Hematopoietic multipotent progenitor cell treated with erythropoietin and hydrocortisone succinate and interleukin-3 and kit ligand, for 4 days (in vitro differentiated cells): ENCODE measurements at places on chromosomes 2 and 18.

- DNase-seq = no peak
Observed at GRCh38 chr2:238415036-238415764, 11.5 kb upstream of the ASB1 start.

GRCh38 chr18:9204659-9205058 is 68.1 kb downstream of the ANKRD12 start:
- no peak for DNase-seq

GRCh38 chr2:43135583-43135982 is 90.8 kb downstream of the ZFP36L2 start:
- no peak for DNase-seq

DNA sequence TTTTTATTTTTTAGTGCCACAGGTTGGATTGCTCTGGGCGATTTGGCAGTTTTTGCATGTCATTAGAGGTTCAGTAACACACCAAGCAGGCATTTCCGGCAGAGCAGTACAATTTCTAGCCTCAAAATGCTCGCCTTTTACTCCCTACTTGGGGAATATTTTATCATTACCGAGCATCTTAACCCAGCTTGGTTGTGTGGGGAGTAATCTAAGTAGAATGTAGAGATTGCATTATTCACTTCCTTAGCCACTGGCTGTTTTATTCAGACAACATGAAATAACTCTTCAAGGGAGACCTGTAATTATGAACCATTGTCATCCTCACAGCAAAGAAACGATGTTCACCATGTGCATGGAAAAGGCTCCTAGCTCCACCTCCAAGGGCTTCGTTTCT is 13.1 kb downstream of the GRP start:
- no peak for DNase-seq

DNA sequence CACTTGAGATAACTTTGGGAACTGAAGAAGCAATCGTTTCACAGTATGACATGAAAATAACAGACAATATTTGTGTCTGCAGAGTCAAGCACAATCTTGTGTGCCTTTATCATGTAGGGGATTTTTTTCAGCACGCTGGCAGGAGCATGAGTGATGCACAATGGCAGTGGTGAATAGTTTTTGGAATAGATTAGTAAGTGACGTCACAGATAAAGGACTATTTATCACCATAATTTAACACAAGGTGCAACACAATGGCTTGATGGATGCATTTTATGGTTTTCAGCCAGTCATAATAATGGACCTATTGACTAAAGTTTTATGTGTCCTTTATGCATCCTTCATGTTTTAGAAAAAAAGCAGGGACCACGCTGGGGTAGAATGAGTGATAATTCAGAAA is 559.8 kb upstream of the FANCL start:
- DNase-seq = no peak

- DNase-seq = no peak
Observed at GRCh38 chr2:156486147-156486546, 50.0 kb downstream of the GPD2 start.

DNA sequence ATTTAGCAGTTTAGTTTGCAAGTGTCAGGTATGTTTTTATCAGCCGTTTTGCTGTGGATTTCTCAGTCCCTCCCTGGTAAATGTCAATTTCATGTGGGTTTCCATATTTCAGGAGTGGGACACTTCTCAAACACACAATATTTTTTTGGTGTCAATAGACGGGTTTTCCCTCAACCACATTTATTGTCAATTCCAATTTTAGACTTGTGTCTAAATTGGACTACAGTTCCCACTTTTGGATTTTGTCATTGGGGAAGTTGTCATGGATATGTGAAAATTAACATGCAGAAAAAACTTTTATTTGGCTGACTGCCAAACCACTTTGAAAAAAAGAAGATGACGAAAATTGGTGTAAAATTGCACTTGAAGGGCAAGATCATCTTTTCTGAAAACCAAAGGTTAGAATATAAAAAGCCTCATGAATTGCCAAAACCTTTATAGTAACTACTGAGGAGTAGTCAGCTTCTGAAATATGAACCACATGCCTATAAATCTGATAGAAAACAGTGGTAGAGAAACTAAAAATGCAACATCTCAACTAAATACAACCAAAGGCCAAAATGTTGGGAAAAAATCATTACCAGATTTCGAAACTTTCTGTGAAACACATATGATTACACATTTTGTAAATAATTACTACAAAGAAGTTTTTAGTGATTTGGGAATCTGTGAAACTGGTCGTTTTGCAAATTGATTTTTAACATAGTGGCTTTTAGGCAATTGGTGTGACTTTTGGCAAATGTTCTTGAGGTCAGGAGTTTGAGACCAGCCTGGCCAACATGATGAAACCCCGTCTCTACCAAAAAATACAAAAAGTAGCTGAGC is 106.4 kb downstream of the BCL2L11 start:
- peak; percentile 61 for DNase-seq

- DNase-seq = no peak
Observed at GRCh38 chr2:54473851-54474250, 17.7 kb downstream of the SPTBN1 start.

DNA sequence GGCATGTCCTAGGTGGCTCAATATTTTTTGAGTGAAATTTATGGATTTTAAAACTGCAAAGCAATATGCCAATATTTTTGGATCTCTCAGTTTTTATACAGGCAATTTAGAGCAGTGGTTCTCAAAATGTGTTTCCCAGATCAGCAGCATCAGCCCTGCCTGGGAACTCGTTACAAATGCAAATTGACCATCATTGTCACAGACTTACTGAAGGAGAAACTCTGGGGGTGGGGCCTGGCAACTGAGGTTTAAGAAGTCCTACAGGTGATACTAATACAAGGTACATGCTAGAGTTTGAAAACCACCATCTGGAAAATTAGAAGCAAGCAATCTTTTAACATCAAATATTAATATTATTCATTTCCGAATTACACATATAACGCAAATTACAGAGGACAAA is 215.6 kb upstream of the PID1 start:
- no peak for DNase-seq

DNA sequence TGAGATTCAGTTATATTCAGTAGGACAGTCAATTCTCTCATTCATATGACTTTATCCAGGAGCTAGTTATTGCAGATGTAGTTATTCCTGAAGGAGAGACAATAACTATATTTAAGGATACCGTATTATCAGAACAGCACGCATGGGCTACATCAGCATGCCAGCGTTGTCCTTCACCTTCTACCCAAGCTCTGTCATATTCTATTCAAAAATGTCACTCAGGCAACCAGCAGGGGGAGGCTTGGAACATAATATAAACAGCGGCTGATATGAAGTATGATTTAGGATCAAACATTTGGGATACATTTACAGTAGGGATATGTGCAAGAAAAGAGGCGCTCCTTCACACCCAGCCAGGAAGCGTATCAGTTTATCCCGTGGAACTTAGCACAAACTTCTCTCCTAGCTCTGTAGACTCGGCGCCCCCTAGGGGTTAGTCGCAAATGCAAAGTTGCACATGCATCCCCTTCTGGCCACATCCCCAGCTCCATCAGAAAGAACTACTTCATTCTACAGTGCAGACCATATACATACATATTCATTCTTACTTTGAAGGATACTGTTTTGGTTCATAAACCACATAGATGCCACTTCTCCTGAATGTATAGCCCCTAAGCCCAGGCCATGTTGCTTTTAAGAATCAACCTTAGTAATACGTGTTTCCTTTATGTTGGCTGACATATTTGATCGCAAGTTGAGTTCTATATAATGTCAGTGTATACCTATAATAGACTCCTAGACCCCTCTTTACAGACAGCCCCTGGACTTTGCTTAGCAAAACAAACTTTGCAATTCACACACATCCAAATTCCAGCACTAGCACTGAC is 759.4 kb downstream of the ADCYAP1 start:
- peak; percentile 80 for DNase-seq

DNA sequence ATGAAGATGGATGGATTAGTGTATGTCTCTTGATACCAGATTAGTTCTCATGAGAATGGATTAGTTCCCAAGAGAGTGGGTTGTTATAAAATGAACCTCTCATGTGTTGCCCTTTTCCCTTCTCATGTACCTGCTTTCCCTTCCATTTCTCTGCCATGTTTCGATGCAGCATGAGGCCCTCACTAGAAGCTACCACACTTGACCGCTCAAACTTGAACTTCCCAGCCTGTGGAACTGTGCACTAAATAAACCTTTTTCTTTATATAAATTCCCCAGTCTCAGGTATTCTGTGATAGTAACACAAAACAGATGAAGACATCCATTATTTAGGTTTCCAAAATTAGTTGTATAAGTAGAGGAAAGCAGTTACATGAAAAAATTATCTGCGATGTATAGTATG is 73.5 kb downstream of the BABAM2 start:
- no peak for DNase-seq

- DNase-seq = peak; percentile 40
Observed at GRCh38 chr2:179104736-179105135, 54.8 kb upstream of the CCDC141 start.

GRCh38 chr18:7908681-7909299 is 341.7 kb downstream of the PTPRM start:
- no peak for DNase-seq

DNA sequence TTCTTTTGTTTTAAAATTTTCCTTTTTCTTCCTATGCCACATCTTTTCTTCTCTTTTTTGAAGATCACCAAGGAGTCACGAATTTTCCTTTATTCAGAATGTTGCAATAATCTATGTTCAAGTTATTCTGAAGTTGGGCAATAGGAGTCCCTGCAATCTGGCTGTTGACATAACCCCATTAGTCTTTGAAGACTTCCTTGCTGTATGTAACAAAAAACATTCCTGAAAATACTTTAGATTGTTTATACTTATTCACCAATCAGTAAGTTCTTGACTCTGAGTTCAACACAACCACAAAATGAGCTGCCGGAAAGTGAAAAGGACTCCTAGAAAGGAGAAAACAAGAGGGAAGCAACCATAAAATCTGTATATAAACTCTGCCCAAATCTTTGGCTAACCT is 62.8 kb downstream of the TMEM237 start:
- DNase-seq = peak; percentile 9
